ENCODE measurements at places on chromosomes 12 and 14. TPM values are rescaled to one million over a fixed set of nuclear protein-coding genes. Genes with fewer than 3 reads are reported as not detected.

KLRB1 gene
- not detected for total RNA-seq

PPP1R1A gene
- total RNA-seq = not detected

ABCC9 gene
- total RNA-seq = 8.7 TPM

CABP1 gene
- total RNA-seq = 0.66 TPM

DNAI7 gene
- total RNA-seq = 0.17 TPM

BCL11B gene
- under 0.01 TPM for total RNA-seq

C12orf56 gene
- 2.0 TPM for total RNA-seq

SRRM4 gene
- total RNA-seq = under 0.01 TPM

CCND2 gene
- 48.0 TPM for total RNA-seq

MNAT1 gene
- total RNA-seq = 35.7 TPM

TTC7B gene
- total RNA-seq = 39.0 TPM

PARPBP gene
- 23.6 TPM for total RNA-seq

NPAS3 gene
- 0.17 TPM for total RNA-seq

SYCP3 gene
- not detected for total RNA-seq

TECPR2 gene
- 31.1 TPM for total RNA-seq

ESR2 gene
- 0.29 TPM for total RNA-seq

LPAR5 gene
- total RNA-seq = not detected

RBM25 gene
- total RNA-seq = 42.5 TPM

EPYC gene
- total RNA-seq = not detected

REP15 gene
- total RNA-seq = 0.83 TPM

IFNG-AS1 gene
- total RNA-seq = not detected

SLC17A8 gene
- total RNA-seq = not detected

KRT2 gene
- not detected for total RNA-seq

CLEC2B gene
- total RNA-seq = 19.3 TPM

KITLG gene
- total RNA-seq = 71.6 TPM

AMDHD1 gene
- total RNA-seq = 0.33 TPM

HOXC12 gene
- total RNA-seq = not detected

MDM2 gene
- total RNA-seq = 137 TPM

TAS2R14 gene
- total RNA-seq = 4.1 TPM

KCTD10 gene
- 62.3 TPM for total RNA-seq

KRT6B gene
- not detected for total RNA-seq

KERA gene
- not detected for total RNA-seq

TSPAN8 gene
- total RNA-seq = 0.15 TPM

TXNDC16 gene
- total RNA-seq = 2.0 TPM

NRL gene
- total RNA-seq = 0.87 TPM
